ENCODE measurements at places on chromosomes 12 and 14.
A peak's percentile ranks its signal among the peaks of the same experiment; 100 is the strongest.

DNA sequence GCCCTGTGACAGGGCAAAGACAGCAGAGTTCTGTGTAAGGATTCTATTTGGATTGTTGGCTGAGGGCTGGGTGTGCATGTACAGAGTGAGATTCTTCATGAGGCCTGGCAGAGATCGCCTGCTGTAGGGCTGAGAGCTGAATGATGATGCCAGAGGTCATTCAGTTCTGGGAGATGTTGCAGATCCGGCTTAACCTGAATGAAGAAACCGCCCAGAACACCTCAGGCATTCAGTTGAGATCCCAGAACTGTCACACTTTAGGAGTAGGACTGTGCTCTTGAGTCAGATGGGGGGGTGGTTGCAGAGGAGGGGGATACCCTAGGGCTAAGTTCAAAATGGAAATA lies 5.8 kb upstream of the EVL start:
- DNase-seq: no peak

DNA sequence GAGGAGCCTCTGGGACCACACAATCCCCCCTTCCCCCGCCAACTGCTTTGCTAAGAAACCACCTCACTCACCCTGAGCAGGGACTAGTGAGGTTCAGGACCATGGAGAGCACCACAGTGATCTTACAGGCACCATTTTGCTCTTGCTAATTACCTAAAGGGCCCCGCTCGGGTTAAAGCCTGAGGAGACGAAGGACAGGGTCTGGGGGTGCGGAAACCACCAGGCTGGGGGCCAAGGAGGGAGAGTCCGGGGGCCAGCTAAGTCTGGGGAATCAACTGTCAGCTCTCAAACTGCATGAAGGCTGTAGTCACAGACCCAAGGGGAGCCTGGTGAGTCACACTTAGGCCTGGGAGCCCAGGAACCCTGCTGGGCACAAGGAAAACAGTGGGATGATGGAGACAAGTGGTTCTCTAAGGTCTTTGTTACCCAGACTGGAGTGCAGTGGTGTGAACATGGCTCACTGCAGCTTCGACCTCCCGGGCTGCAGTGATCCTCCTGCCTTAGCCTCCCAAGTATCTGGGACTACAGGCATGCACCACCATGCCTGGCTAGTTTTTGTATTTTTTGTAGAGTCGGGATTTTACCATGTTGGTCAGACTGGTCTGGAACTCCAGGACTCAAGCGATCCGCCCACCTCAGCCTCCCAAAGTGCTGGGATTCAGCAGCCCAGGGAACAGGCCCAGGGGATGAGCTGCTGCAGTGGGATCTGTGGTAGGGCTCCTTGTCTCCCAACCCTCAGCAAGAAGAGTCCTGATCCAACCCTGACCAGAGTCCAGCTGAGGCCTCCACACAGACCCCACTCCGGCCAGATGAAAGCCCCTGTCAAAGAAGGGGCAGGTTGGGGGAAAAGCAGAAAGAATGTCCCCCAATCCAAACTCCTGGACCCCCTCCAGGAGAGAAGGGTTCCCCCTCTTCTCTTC lies 98.8 kb downstream of the CALM1 start:
- DNase-seq: peak; percentile 89

DNA sequence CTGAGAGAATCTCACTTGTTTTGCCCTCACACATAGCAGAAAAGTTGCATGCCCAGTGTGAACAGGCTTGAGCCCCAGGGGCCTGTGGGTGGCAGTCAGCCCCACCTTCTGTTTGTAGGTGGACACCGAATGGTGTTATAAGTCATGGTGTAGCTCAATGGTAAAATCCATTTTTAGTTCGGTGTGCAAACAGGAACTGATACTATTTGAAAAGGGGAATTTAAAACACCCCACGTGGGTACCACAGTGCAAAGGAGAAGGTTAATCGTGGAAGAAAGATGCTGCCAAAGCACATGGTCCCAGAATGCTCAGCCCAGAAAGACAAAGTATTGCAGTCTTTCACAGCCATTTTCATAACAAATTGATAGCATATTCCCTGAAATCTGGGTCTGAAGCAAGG lies 71.8 kb upstream of the GZMB start:
- no peak for DNase-seq

DNA sequence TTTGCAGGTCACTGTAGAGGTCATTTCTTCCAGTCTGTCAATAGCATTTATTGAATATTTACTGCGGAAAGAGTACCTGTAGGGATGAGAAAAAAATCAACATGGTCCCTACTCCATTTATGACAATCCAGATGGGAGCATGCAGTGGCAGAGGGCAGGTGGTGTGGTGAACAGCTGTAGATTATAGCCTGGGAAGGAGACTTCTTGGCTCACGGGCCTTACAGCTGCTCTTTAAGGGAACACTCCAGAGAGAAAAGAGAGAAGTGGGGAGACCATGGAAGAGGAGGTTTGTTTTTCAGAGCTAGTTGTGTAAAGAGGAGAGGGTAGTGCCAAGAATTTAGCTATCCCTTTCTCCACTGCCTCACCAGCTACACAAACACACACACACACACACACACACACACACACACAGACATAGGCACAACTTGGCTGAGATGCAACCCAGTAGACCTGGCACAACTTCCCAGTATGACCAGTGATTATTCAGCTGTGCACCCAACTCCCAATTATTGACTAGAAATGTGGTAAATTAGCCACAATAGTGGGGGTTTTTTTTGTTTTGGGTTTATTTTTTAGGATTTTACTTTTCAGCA lies 41.0 kb downstream of the GPHB5 start:
- DNase-seq: no peak

DNA sequence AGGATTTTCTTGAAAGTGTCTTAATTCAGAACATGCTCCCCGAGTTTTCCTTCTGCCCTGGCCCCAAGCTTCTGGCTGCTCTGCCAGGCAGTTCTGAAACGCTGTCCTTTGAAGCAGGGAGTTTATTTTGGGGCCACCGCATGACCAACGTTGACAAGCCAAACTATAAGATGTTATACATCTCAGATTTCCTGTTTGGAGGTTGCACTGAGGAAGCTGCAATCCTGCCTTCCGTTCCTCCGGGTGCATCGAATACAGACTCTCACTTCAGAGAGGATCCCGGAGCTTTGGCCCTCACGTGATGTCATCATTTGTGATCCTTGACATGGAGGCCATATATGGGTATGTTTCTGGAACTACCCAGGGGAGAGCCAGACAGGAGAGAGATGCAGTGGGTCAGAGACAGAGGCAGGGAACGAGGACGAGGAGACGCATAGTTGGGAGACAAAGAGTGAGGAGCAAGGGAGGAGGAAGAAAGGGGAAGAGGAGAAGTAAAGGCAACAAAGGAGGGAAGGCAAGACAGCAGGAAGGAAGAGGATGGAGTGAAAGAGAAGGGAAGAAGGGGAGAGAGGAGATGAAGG lies at the start of gene ASB2:
TSS of gene ASB2 (minus strand) at position 94 of the 581 bp plus-strand sequence. CDS start 12,031 bp downstream, outside the sequence.
- DNase-seq: peak; percentile 10

DNA sequence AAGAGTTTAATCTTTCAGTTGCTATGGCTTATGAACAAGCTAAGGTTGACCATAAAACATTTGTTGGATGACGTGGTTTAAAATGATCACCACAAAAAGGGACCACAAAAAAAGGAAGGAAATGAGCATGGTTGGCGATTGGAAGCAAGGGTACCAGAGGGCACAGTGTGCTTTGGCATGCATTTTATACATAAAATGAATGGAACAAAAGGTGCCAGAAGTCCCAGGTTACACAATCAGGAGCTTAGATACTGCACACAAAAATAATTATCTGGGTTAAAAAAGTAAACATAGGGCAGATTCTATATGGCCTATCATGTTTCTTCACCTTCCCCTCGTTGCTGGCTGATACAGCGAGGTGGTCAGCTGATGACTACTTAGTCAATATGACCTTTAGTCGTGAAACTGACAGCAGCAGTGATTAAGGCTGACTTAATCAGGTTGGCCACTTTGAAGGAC lies 50.7 kb downstream of the ZC3H14 start:
- DNase-seq: peak; percentile 76

DNA sequence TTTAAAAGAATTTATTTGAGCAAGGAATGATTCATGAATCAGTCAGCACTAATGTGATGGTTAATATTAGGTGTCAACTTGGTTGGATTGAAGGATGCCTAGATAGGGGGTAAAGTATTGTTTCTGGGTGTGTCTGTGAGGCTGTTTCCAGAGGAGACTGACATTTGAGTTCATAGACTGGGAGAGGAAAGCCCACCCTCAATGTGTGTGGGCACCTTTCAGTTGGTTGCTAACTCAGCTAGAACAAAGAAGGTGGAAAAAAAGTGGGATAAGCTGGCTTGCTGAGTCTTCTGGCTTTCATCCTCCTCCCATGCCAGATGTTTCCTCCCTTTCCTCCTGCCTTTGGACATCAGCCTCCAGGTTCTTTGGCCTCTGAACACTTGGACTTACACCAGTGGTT lies 47.2 kb downstream of the TESPA1 start:
- DNase-seq: no peak

DNA sequence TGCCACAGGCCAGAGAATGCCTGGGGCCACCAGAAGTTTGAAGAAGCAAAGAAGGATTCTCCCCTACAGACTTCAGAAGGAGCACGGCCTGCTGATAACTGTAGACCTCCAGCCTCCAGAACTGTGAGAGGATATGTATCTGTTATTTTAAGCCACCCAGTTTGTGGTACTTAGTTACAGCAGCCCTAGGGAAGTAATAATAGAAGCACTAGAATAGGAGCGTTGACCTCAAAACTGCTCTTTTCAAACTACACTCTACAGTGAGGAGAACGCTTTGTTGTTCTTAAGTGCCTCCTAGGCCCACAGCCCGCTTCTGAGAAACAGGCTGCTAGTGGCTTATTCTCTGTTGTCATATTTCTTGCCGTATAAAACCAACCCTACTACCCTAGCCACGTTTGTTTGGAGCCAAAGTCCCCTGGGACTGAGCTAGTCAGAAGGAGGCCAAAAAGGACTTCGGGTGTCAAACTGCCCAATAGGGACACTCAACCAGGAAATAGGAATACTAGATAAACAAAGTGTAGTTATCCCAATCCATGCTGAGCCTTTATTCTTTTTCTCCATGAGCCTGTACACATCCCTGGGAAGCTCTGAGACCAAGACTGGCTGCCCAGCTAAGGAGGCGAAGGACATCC lies 38.5 kb upstream of the FRS2 start:
- no peak for DNase-seq

GRCh38 chr12:64304571-64304970 lies 82.5 kb upstream of the KICS2 start:
- no peak for DNase-seq

GRCh38 chr14:85063747-85064146 lies 466.2 kb upstream of the FLRT2 start:
- no peak for DNase-seq

GRCh38 chr14:76006253-76006652 lies 20.7 kb downstream of the IFT43 start:
- no peak for DNase-seq

GRCh38 chr14:94659901-94660300 lies 47.7 kb downstream of the SERPINA3 start:
- DNase-seq: no peak

DNA sequence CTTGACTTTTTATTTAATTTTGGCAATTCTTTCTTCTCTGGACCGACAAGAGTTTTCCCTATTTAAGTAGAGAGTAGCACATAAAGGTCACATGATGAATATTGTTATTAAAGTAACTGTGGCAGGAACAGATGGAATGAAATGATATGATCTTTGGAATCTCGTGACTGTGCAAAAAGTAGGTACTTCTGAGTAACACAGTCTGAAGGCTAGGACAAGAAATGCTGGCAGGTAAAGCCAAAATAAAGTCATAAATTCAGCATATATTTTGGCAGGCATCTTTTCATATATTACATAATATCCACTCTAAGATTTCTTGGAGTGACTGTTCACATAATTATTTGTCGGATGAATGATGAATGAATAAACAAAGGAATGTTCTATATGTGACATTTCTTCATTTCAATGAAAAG lies 121.4 kb downstream of the EFCAB11 start:
- peak; percentile 8 for DNase-seq

DNA sequence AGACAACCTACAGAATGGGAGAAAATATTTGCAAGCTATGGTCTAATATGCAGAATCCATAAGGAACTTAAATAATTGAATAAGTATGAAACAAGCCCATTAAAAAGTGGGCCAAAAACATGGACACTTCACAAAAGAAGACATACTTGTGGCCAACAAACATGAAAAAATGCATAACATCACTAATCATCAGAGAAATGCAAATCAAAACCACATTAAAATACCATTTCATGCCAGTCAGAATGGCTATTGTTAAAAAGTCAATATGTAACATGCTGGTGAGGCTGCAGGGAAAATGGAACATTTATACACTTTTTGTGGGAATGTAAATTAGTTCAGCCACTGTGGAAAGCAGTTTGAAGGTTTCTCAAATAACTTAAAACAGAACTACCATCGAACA lies 945.4 kb upstream of the FLRT2 start:
- DNase-seq: no peak

DNA sequence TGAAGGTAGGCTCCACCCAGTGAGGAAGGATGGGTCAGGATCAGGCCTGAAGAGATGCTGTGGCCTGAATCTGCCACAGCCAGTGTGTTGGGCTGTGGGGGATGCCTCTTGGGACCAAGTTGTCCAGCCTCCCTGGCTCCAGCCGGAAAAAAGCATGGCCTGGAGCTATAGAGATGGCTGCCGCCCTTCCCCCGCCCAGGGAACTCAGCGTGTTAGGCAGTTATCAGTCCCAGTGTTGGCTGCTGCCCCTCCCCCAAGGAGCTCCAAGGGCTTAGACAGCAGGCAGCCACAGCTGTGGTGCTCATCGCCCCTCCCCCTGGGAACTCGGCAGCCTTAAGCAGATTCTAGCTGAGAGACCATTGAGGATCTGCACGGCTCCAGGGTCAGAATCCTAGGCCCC lies 158.0 kb downstream of the CAPZA3 start:
- DNase-seq: peak; percentile 9

- no peak for DNase-seq
These were observed 5.3 kb upstream of the GRIP1 start for GRCh38 chr12:66684222-66684621.

GRCh38 chr12:24600551-24600950 lies 348.4 kb downstream of the BCAT1 start:
- DNase-seq: no peak

DNA sequence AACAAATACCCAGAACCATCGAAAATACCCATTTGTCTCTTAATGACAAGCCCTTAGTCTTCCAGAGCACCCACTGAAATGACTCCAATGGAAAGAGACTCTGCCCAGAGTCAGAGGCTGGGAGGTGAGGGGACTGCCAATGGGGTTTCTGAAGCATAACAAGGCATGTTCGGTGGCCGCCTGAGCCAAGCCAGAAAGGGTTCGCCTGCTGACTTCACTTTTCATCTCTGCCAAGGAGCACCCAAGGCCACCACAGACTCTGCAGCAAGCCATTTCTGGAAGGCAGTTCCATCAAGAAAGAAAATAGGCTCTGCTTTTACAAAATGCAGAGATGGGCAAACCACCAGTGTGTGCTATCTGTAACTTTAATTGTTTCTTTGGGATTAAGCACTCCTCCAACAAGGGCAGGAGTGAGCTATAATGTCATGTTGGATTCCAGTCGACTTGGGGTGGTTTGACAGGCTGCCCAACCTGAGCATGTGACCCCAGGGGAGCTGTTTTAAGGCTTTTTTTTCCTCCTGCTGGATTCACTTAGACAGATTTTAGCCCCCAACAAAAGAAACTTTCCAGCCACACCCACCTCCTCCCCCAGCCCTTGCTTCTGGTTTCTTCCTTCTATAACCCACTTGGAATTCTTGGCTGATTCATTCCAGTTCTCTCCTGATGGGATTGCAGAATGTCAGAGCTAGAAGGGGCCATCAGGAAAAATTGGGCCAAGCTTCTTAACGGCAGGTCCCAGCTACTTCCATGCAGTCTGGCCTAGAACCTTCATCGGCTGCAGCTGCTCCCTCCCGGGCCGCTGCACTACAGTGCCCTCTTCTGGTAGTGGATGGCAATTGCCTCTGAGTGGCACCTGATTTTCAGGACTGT lies 24.1 kb downstream of the CKAP4 start:
- DNase-seq: peak; percentile 78

GRCh38 chr14:21669284-21669683 lies 4.3 kb downstream of the OR4E1 start:
- no peak for DNase-seq

Measured in hematopoietic multipotent progenitor cell treated with erythropoietin and hydrocortisone succinate and interleukin-3 and kit ligand, for 4 days (in vitro differentiated cells).